ENCODE measurements at places on chromosomes 7 and 10.

DNA sequence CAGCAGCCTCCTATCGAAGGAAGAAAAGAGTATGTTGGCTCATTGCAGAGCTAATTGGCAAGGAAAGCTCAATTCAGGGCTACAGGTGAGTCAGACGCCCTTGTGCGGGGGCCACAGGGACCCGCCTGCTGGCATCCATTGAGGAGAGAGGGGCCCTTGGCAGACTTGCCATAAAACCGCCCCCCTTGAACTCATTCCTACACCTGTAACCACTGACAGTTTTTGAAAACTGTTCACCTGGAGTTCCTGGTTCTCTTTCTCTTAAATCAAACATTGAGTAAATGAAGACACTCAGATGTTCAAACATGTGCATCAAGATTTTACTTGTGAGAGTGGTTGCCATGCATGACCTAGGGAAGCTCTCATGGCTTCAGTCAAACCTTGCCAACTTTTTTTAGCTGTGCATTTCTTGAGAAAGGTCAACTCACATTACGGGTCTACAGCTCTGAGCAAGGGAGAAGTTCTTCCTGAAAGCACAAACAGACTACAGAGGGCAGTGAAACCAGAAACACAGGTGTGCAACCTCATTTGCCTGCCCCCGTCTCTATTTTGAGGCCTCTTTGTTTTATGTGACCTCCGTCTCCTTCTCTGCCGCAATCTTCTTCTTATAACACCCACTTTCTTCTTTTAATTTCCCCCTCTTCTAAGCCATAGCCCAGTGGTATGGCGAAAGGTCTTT is 87.8 kb downstream of the TBXAS1 start:
- DNase-seq = no peak

DNA sequence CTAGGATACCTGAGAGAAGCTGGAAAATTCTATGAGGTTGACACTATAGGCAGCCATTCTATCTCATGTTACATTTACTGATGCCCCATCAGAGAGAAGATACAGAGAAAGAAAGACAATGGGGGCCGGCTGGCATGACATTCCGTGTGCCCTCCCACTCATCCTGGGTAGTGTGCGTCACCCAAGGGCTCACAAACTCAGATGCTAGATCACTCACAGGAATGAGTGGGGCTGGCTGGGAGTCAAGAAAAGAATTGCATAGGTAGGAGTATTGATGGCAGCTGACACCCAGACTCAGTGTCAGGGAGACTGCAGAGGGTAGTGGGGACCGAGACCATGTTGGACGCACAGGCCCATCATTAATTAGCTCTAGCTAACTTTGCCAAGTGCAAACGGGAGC is 1113.5 kb upstream of the AUTS2 start:
- DNase-seq = no peak

- DNase-seq = peak; percentile 35
Observed at GRCh38 chr7:4803397-4804241, 28.2 kb downstream of the AP5Z1 start.

DNA sequence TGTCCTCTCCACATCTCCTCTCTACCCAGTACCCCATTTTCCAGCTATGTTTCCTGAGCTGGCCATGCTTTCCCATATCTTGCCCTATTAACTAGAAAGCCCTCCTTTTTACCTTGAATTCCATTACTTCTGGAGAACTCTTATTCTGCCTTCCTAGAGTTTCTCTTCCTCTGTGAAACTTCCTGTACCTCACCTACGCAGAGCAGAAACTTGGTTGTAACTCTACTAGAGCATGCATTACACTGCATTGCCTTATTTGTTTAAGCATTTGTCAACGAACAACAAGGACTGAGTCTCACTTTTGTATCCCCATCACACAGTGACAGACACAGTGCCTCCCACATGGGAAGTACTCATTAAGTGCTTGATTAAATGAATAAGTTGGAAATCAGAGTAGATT is 36.4 kb downstream of the VCL start:
- no peak for DNase-seq

- no peak for DNase-seq
Observed at GRCh38 chr7:8200316-8200715, 61.7 kb downstream of the ICA1 start.

- DNase-seq = no peak
Observed at GRCh38 chr7:150586785-150587152, 19.6 kb downstream of the GIMAP4 start.

DNA sequence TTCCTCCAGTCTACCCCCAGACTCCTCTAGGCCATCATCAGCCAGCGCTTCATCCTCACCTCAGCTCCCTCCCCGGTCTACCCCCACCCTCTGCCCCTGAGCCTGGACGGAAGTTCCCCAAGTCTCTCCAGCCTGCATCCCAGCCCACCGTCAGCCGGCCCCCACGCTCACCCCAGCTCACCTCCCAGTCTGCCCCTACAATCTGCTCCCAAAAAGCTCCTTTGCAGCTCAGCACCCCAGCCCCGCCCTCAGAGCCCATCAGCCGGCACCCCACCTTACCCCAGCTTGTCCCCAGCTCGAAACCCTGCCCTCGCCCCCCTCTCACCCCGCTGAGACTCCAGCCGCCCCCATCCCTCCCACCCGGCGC is 322 bp upstream of the RAMP3 start:
- no peak for DNase-seq

- no peak for DNase-seq
Observed at GRCh38 chr10:132102071-132102716, 36.4 kb downstream of the JAKMIP3 start.

- no peak for DNase-seq
Observed at GRCh38 chr7:35529713-35530112, 165.2 kb downstream of the HERPUD2 start.

GRCh38 chr7:150382123-150382843 is 3.2 kb downstream of the ZNF775 start:
- peak; percentile 14 for DNase-seq

DNA sequence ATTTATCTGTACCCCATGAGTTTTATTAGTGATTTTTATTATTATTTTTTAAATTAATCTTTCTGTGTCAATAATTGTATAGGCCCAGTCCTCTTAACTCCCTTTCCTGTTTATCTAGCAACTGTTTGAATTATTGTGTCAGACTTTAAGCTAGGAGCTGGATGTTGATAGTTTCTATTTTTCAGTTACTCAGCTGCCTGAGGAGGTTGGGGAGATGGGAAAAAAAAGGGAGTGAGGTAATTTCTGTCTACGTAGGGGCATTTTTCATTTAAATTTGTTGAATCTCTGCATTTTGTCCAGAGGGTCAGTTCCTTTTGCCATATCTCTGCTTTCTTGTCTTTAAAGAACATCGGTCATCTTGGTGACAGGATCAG is 5.0 kb upstream of the ZNF518A start:
- DNase-seq = no peak

DNA sequence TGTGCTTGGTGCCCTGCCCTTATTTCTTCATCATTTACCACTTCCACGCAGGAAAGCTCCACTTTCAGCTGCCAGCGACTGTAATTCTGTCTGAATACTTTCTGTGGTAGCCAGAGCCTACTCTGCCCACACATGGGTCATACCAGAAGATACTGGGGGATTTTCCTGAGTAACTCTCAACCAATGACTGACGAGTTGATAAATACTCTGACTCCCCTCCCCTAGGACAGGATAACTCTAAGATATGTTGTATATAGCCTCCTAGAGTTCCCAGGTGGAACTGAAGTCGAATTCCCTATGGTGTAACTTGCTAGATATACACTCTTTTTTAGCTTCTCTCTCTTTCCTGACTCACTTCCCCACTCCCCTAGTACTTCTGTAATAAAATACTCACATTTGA is 29.8 kb downstream of the SEM1 start:
- DNase-seq = no peak

- no peak for DNase-seq
Observed at GRCh38 chr7:116185450-116185849, 24.9 kb upstream of the TES start.

DNA sequence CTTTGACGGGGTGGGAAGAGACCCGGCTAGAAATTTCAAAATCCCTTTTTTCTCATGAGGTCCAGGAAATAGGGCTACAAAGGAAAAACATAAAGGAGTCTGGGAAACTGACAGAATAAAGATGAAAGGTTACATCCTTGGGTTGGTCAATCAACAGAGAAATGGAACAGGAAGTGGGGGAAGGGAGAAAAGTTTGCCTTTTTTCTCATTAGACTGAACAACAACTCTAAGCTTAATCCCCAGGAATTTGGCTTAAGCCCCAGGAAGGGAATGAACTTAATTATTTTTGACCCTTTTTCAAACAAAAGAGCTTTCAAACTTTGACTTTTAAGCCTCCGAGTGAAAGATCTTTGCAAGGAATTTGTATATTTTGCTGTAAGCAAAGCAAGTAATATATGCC is 32.7 kb downstream of the LGI1 start:
- DNase-seq = no peak

DNA sequence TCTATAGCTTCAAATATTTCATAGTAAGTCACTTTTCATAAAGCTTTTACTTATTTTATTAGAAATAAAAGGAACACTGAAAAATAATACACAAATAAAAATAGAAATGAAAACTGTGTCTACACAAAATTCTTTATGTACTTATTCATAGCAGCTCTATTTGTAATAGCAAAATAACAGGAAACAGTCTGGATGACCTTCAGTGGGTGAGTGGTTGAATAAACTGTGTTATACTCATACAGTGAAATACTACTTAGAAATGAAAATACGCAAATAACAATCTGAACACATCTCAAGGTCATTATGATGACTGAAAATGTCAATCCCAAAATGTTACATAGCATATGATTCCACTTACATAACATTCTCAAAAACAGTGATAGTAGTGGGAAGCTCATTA is 138.7 kb upstream of the PCLO start:
- DNase-seq = no peak

DNA sequence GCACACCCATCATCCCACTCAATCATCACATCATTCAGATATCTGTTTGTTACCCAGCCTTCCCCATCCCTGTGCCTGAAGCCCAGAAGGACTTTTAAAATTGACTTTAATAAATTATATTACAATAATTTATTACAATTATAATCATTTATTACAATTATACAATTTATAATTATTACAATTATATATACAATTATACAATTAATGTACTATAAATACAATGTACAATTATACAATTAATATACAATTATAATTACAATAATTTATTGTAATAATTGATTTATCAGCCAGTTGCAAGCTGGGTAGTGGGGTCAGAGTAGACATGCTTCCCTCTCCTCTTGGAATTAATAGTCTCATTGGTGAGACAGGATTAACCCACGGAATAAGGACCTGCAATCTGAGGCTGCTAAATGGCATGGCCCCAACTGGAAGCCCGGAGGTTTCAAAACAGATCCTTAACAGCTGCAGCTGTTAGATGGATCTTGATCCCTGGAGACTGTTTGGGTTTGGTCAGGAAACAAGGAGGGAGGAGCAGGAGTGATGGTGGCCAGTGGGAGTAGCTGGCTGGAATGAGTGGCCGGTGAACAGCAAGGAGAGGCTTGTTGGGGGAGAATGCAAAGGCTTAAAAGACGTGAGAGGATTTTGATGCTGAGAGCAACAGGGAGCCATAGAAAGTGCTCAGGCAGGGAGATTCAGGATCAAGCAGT is 402.8 kb upstream of the PODXL start:
- DNase-seq = no peak
